ENCODE measurements at places on chromosomes 3 and 15.
A peak's percentile ranks its signal among the peaks of the same experiment; 100 is the strongest.

- DNase-seq, result no peak
These were observed 168.1 kb downstream of the VPS13C start for GRCh38 chr15:61892140-61892539.

GRCh38 chr15:82677720-82678323 lies 30.7 kb upstream of the CPEB1 start:
- DNase-seq, result no peak

GRCh38 chr15:64611085-64611725 lies 150.8 kb downstream of the ZNF609 start:
- no peak for DNase-seq

GRCh38 chr3:78177780-78178179 lies 1137.9 kb downstream of the ROBO2 start:
- DNase-seq, result no peak

DNA sequence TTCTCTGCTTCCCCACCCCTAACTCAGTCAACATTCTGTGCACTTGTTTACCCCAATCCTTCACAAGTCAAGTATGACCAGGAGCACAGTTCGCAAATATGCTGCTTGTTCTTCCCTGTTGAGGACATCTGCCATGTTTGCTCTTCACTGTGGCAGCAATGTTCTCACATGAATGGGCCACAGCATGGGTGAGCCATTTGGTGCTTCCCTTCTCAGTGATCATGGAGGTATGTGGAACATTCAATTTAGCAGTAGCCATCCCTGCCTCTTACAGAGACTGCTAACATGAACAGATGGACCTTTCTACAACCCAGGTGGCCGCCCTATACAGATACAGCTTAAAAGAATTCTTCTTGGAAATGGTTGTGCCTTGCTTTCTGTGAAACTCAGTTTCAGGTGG lies 660.1 kb upstream of the SGO1 start:
- DNase-seq, result no peak

DNA sequence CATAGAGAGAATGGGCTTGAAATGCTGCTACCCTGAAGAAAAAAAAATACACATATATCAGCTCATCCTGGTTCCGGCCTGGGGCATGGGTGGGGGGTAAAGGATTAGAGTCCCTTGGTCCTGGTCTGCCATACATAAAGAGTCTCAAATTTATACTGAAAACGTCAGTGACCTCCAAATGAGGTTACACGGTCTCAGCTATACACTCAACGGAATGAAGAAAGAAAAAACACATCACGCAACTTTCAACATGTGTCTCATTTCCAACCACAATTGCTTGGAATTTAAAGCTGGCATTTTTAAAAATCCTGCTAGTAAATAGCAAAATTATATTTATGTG lies 612.8 kb downstream of the MCTP2 start:
- no peak for DNase-seq

DNA sequence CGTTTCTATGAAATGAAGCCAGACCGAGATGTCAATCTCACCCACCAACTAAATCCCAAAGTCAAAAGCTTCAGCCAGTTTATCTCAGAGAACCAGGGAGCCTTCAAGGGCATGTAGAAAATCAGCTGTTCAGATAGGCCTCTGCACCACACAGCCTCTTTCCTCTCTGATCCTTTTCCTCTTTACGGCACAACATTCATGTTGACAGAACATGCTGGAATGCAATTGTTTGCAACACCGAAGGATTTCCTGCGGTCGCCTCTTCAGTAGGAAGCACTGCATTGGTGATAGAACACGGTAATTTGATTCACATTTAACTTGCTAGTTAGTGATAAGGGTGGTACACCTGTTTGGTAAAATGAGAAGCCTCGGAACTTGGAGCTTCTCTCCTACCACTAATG lies 41.9 kb upstream of the TRA2B start:
- peak; percentile 15 for DNase-seq

- no peak for DNase-seq
These were observed 888.6 kb downstream of the AGBL1 start for GRCh38 chr15:86968244-86968643.

GRCh38 chr15:55879181-55879580 lies 114.2 kb downstream of the NEDD4 start:
- no peak for DNase-seq

DNA sequence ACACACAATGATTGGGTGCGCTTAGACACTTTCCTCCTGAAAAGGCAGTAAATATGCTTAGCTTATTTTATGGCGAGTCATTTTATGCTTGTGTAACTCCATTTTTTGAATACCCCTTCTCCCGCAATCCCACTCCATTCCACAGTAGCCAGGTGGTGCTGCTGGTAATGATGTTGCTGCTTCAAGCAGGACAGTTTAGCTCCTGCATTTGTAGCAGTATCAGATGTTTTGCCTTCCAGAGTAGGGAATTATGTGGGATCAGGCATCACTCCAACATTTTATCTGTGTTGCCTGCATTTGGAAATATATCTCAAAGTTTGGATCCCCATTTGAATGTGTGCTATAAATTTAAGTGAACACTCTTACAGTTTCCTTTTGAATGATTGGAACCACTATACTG lies 302.1 kb upstream of the SGO1 start:
- DNase-seq, result no peak

- no peak for DNase-seq
These were observed 19.1 kb upstream of the MAGEF1 start for GRCh38 chr3:184730924-184731323.

DNA sequence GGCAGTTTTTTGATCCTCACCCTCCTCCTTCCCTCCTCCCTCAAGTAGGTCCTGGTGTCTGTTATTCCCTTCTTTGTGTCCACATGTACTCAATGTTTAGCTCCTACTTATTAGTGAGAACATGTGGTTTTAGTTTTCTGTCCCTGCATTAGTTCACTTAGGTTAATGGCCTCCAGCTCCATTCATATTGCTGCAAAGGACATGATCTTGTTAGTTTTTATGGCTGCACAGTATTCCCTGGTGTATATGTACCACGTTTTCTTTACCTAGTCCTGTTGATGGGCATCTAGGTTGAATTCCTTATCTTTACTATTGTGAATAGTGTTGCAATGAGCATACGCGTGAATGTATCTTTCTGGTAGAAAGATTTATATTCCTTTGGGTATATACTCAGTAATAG lies 61.7 kb upstream of the FGF7 start:
- DNase-seq, result no peak

DNA sequence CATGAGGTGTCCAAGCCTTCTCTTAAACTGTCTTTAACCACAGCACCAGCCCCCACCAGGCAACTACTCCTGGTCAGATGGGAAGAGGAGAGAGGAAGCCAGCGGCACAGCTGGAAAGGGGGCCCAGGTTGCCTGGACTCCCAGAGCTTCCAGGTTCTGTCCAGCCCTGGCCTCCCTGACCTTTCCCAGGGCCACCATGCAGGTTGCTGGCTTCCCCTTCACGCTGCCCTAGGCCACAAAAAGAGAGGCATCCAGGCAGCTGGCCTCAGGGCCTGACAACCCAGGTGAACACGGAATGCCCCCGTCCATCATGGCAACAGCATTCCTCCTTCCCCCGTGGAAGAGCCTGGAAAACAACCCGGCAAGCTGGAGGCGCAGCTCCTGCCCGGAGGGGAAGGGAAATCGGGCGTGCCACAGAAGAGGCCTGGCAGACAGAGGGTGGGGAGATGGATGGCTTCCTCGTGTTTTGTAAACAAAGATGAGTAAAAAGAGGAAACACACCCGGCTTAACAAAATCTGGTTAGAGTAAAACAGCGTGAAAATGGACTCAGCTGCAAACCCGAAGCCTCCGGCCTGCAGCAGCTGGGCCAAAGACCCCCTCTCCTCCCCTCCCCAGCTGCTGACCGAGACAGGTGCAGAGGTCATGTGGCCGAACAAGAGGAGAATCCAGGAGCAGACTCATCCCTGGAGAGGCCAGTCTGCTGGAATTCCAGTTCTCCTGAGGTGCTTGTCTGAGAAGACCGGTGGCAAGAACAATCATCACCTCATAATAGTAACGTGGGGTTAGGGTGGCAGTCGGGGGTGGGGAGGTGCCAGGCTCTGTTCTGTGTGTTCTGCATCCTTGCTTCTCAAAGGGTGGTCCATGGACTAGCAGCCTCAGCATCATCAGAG lies 15.5 kb downstream of the BMF start:
- no peak for DNase-seq

GRCh38 chr15:83207660-83208366 lies at the start of gene HDGFL3:
HDGFL3 (minus strand) TSS chr15:83207823; CDS start chr15:83207414, 409 bp downstream.
- DNase-seq, result peak; percentile 52

DNA sequence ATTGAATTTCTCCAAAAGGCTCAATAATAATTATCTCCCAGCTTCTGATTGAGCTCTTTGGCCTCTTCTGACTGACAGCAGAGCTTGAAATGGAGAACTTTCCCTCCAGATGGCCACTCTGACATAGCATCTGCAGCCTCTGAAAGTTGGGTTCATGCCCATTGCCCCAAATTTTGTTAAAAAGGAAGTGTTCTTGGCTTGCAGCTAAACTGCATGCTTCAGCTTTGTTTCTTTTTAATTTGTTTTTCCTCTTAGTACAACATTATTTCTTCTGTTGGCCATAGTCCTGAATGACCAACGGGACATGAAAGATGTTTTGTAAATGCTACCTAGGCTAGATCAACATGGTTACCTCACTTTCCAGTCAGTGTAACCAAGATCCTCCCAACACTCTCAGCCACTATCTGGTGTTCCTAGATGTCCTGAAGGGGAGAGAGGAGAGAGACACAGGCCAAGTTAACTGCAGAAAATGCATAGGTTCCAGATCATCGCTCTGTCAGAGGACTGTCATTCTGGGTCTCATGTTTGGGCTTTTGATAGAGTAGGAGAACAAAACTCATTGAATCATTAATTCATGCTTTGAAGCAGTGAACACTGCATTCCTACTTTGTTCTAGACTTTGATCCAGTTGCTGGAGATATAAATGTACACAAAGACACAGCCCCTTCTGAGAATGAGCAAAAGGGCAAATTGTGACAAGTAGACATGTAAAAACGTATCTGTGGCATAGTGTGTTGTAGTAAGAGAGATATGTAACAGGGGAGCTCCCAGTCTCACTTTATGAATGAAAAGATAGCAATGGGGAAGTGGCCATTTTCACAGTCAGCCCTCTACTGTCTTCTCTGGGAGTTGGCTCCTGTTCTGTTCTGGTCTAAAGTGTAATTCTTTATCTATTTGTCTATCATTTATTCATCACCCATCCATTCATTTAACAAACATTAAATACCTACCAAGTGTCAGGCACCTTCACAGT lies 156.2 kb downstream of the ZNF621 start:
- DNase-seq, result no peak

- DNase-seq, result no peak
These were observed 26.1 kb downstream of the GBE1 start for GRCh38 chr3:81735334-81735733.

DNA sequence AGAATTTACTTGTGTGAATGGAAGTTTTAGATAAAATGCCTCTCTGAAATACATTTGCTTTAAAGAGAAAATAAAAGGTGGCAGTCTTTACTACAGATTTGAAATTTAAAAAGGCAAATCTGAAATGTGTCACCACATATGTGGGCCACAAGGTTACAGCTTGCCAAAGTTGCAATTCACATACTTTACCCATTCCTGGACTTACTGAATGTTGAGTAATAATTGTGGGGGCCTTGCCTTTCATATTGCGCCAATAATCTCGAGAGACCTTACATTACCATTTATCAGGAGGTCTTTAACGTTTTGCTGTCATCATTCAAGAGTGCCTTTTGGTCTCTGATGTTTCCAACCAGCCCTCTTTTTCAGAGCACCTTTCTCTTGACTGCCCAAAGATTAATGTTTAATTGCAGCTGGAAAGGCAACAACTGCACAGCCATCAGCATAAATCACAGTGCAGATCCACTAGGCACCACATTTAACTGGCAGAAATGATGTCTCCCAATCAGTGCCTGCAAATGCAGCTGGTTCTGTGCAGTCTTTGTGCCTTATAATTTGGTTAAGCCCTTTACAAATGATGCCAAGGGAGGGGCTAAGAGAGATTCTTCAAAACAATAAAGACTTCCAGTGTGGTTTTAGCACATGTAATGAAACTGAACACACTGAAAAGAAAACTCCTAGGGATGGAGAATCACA lies 206.8 kb downstream of the MAGI1 start:
- no peak for DNase-seq

GRCh38 chr15:98870788-98871187 lies 136.8 kb downstream of the PGPEP1L start:
- DNase-seq, result no peak

DNA sequence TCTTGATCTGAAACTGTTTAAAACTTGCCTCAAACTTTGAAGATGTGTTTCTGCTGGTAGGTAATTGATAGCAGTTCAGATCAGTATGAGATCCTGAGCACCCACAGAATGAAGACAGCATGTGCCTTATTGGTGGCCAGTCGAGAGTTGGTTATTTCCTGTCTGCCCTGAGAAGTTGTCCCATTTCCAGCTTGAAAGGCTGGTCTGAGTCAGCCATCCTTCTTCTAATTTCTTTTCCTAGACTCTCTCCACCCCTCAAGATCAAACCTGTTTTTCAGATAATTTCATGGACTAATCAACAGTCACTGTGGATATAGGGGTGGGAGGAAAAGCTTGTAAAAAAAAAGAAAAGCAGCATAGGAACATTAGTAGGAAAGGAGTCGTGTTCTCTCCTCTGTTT lies 464.4 kb downstream of the FOXP1 start:
- DNase-seq, result no peak

DNA sequence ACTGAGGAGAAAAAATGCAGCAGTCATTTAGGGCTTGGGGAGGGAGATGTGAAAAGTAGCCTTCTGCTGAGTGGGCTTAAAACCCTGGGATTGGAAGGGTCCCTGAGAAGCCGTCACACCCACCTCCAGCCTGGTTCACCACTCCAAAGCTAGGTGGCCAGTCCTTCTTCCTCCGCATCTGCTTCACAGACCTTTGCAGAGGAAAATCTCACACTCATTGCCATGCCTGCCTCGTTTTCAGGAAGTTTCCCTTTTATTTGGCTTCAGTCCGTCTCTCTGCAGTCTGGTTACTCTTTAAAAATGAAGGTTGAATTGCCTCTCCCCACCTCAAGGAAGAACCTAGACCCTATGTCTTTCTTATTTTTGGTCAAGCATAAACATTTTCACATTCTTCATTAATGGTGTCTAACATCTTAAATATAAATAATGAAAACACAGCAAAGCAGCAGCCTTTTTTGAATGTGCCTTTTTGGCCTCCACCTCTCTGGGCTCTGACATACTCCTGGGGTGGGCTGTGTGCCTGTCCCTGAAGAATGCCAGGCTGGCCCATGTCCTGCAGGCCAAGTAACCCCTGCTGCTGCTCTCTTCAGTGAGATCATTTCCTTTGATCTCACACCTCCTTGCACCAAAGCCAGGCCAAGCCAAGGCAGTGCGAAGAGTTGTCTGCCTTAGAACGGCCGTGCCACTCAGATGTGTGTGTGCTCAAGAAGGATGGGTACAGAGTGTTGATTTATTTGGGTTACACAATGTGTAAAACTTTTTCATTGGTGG lies 11.0 kb downstream of the MRAS start:
- no peak for DNase-seq

- DNase-seq, result no peak
These were observed 10.1 kb downstream of the FEZF2 start for GRCh38 chr3:62363275-62363674.

- DNase-seq, result no peak
These were observed 116.9 kb upstream of the NMNAT3 start for GRCh38 chr3:139794469-139795265.

DNA sequence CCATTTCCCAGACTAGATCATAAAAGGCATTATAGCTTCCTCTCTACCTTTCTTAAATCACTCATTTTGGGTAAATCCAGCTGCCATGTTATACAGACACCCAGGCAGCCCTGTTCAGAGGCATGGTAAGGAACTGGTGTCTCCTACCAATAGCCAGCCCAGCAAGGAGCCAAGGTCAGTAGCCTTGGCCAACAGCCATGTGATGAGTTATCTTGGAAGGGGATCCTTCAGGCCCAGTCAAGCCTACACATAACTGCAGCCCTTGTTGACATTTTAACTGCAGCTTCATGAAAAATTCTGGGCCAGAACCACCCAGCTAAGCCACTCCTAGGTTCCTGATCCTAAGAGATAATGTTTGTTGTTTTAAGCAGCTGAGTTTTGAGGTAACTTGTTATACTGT lies 29.0 kb upstream of the ZMAT3 start:
- no peak for DNase-seq

All from CMK (cell line).